ENCODE measurements at places on chromosomes 1 and 21.

DNA sequence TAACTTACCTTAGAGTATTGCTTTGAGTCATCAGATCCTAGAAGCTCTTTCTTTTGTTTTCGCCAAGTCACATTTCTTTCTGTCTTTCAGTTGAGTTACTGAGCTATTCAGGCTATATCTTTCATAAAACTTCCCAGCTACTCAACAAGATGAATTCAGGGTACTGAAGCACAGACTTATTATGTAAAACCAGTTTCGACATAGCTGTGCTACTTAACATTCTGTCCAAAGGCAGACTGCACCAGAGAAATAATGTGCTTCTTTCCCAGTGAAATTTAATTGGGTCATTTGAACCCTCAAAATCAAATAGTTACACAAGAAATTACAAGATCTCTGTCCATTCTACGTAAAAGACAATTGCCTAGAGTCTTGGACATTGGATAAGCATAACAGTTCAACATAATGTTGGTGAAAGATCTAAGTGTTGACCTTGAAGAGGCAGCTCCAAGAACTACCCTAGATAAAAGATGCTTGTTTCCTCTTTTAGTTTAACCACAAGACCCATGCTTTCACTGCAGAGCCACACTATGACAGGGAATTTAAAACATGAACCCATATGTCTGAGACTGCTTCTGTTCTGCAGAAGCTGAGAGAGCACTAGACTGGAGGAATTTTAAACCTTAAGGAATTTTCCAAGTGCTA, 163.2 kb downstream of the LRRC40 start:
- no peak for DNase-seq

DNA sequence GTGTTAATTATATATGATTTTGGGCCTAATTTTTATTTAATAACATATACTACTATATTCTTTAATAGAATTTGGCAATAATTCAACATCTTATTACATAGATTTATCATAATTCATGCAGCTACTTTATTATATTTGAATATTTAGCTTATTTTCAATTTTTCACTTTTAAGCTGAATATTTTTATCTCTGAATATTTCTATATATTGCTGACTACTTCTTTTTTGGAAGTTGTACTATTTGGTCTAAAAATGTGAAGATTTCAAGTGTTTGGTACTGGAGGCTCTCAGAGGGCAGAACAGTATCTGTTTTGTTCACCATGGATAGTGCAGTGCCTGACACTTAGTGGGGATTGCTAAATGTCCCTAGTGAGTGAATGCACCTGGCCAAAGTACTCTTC, 389.5 kb downstream of the RYR2 start:
- DNase-seq: no peak

- DNase-seq: no peak
Measured at GRCh38 chr1:6984986-6985385, 199.7 kb downstream of the CAMTA1 start.

DNA sequence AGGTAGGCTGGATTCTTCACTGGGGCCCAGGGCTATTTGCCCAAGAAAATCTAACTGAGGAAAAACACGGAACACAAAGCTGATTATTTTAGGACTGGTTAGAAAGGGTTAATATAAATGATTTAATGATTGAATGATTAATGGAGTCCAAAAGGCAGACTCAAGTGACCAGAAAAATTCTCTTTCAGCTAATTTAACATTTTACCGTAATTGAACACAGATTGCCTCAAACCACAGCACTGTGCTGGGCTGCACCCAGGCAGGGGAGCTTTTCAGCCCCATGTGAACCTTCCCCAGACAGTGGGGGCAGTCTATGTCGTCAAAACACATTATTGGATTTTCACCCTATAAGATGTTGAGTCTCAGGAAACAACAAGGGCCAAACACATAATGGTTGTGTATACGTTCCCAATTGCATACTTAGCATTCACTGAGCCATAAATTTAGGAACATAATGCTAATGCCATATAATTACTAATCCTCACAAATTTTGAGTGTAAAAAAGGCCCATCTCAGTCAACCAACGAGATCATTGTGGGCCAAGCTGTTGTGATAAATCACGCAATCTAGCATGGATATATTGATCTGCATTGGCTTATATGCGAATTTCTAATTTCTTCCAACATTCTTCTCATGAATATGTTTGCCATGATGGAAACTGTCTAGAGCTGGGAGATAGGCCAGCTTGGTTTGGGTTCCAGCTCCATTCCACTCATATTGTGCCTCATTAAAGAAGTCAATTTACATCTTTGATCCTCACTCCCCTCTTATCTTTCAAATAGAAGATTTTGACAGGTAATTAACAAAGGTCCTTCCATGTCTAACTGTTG, 27.7 kb downstream of the DSCAM start:
- no peak for DNase-seq

- no peak for DNase-seq
Measured at GRCh38 chr1:78255383-78255782, 209.6 kb downstream of the GIPC2 start.

DNA sequence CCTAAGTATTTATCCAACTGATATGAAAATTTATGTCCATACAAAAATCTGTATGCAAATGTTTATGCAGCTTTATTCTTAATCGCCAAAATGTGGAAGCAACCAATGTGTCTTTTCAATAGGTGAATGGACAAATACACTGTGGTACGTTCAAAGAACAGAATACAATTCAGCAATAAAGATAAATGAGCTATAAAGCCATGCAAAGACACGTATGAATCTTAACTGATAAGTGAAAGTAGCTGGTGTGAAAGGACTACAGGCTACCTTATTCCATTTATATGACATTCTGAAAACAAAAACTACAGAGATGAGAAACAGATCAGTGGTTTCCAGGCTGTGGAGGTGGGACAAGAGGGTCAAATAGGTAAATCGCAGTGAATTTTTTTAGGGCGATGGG, 419.6 kb upstream of the B3GALT2 start:
- no peak for DNase-seq

DNA sequence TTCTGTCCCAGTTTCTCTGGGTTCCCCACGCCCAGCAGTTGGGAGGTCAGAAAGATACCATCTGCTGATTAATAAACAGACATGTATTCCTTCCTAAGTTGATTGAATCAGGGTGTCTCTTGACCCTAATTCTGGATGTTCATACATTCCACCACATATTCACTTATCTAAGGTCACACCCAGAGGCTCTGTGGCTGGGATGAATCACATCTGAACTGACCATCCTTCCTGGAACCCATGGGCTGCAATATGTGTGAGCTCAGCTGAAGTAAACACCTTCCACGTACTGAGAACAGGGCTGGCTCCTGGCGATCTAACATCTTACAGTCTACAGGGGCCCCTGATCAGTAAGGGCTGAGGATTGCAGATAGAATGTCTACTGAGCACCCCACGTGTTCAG, 20.5 kb upstream of the TRABD2B start:
- no peak for DNase-seq

GRCh38 chr1:104064399-104064798, 314.7 kb downstream of the AMY1C start:
- no peak for DNase-seq

GRCh38 chr1:245791410-245792312, 636.9 kb downstream of the KIF26B start:
- DNase-seq: no peak

- DNase-seq: no peak
Measured at GRCh38 chr1:230979952-230980351, 1.1 kb downstream of the ARV1 start.

- DNase-seq: no peak
Measured at GRCh38 chr1:230403442-230403841, 22.7 kb downstream of the PGBD5 start.

DNA sequence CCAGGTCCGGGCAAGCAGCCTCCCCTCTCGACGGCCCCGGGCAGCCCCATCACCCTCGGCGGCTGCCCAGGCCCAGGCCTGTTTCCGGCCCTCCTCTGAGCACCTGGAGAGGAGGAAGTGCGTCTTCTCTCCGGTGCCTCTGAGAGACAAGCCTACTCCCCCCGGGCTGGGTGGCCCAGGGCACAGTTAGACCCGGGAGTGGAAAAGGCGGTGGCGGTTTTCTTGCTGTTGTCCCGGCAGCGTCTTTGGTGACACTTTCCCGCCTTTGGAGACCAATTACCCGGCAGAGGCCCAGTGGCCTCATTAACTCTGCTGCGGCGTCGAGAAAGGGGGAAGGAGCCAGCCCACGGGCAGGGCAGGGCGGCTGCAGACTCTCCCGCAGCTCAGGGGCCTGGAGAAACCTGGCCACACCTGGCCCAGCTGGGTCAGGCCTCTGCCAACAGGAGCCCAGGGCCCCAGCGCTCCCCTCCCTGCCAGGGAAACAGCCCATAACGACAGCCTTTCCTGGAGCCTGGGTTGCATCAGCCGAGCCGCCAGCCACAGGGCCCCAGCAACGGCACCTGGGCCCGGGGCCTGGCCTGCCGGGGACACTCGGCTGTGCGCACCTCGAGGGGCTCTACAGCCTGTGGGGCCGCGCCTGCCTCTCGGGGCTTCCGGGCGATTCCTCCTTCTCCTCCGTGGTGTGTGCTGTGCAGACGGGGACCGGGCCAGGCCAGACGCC, 28.4 kb upstream of the C1orf159 start:
- no peak for DNase-seq

DNA sequence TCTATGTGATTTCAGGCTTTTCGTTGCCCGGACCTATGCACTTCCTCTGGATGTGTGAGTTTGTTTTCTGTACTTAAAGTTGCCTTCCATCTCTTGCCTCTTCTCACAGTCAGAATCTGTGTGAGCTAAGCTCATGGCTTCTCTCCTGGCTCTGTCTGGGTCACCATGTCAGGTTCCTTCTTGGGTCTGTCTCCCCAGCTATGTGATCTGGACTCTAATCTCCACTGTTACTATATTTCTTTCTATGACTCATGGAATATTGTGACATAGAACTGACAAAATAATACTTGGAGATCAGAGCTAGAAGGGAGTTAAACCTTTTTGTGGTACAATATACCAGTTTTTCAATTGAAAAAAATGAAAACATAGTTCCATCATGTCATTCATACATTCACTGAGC, 172.7 kb upstream of the FGGY start:
- no peak for DNase-seq

DNA sequence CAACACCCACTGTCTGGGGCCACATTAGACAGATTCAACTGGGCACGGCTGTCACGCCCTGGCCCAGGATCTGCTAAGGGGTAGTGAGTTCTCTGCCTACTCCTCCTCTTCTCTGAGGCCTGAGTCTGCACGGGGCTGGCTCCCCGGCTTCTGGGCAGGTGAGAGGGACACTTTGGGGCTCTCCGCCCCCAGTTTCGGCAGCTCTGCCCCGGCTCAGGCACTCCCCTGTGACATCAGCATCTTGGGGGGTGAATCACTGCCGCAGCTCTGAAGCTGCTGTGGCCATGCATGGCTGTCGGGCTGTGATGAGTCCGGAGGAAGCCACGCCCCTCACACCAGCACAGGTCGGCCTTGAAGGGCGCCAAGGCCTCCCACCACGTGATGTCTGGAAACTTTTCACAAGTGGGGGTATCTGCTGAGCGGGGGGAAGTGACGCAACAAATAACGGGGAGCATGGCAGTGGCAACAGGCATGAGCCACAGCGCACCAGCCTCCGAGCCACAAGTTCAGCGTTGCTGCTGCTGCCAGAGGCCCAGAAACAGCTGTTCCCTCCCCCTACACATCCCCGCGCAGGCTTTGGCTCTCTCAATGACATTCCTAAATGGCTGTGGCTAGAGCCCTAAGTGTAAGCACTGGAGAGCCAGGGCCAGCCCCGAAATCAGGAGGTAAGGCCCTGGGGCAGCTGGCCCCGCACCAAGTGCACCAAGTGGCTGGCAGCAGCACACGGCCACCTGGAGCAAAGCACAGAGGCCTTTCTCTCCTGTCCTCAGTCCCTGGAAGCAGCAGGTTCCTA, 26.3 kb downstream of the ZBTB17 start:
- no peak for DNase-seq

DNA sequence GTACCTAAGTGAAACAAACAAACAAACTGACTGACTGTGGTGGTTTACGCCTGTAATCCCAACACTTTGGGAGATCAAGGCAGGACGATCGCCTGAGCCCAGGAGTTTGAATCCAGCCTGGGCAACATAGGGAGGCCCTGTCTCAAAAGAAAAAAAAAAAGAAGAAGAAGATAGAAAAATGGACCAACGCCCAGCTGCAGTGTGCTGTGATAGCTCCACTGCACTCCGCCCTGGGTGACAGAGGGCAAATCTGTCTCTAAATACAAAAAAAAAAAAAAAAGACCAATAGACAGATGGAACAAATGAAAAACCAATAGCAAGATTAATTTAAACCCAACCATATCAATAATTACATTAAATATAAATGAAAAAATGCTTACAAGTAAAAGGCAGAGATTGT, 13.9 kb downstream of the AKR7A3 start:
- no peak for DNase-seq

DNA sequence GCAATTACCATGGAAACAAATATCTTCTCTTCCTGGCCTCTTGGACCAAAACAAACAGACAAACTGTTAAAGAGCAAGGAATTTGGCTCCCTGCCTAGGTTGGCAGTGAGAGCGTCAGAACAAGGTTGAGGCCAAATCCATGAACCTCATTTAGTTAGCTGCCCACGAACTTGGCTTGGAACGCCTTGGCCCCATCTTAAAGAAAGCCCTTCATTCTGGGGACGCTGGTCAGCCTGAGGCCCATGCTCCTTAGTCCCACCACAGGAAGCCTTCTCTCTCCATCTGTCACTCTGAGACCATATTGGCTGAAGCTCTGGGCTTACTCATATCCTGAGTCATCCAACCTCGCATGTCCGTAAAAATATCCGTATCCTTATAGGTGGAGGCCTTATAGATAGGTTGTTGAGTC, 62.4 kb upstream of the DIRAS3 start:
- no peak for DNase-seq

DNA sequence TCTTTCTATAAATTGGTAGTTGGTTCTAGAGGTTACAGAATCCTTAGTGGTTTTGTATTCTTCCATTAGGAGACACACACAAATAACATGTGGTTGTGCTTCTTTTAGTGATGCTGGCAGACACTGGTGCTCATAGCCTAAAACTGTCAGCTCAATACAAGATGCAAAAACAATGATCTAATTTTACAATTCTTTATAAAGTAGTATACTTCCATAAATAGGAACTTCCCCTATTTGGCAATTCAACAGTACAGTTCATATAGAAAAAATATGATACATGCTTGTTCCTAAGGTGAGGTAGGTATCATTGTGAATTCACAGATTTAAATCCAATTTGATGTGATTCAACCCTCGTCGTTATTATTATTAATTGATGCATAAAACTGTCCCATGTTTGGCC, 20.8 kb upstream of the CCDC17 start:
- DNase-seq: no peak

DNA sequence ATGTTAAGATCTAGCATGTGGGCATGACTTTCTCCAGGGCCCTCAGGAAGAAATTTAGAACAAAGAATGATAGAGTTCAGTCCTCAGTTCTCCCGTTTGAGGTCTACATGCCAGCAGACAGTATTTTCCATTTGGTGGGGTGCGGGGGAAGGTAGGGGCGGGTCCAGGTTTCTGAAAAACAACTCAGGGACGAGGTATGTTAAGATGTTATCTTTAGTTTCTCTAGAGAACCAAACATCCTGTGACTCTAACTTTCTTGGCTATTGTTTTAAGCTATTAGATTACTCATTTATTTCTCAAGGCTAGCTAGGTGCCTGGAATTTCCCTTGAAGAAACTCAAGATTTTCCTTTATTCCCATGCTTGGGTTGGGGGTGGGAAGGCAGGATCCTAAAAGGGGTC, 42.3 kb upstream of the SYT14 start:
- DNase-seq: no peak

- DNase-seq: no peak
Measured at GRCh38 chr21:42439284-42440186, 35.8 kb downstream of the UBASH3A start.

GRCh38 chr1:224782281-224783000, 147.0 kb upstream of the DNAH14 start:
- no peak for DNase-seq

GRCh38 chr1:217562229-217562878, 68.5 kb downstream of the GPATCH2 start:
- DNase-seq: no peak

Measured in right renal cortex interstitium (tissue), 3 donors.